ENCODE measurements at places on chromosomes 16 and 17.

- no peak overlapping the region for H3K4me3 ChIP-seq
- no peak for DNase-seq
- no peaks in the 10 kb centered on the region for H3K4me1 ChIP-seq
- no peak overlapping the region for H3K27ac ChIP-seq
- no peaks in the 10 kb centered on the region for H3K36me3 ChIP-seq
These were observed 26.5 kb upstream of the ALOX12 start for GRCh38 chr17:6969323-6969726.

DNA sequence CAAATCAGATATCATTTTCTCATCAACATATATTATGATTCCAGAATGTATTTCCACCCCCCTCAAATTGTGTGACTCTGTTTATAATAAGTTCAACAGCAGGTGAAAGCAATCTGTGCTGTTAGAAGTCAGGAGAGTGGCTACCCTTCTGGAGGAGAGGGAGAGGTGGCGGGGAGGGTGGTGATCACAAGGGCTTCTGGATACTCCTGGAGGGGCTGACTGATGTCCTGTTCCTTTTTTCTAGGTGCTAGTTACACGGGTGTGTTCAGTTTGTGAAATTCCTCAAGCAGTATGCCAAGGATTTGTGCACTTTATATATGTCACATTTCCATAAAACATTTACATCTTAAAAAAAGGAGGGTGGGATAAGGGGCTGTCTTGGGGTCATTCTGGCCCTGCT lies 119.1 kb downstream of the IRF8 start:
- H3K36me3 ChIP-seq = no peaks in the 10 kb centered on the region
- no peak overlapping the region for H3K27ac ChIP-seq
- no peak for DNase-seq

GRCh38 chr17:79125503-79125902 lies 50.9 kb downstream of the ENGASE start:
- no peak overlapping the region for H3K27ac ChIP-seq
- DNase-seq = no peak
- no peaks in the 10 kb centered on the region for H3K27me3 ChIP-seq

- H3K27ac ChIP-seq = no peak overlapping the region
- H3K4me3 ChIP-seq = no peak overlapping the region
- H3K27me3 ChIP-seq = no peaks in the 10 kb centered on the region
- DNase-seq = no peak
These were observed 691 bp upstream of the TMEM98 start for GRCh38 chr17:32927201-32927723.

- DNase-seq = no peak
- no peak overlapping the region for H3K4me3 ChIP-seq
These were observed 50.7 kb upstream of the TNRC6C start for GRCh38 chr17:77907497-77908461.

DNA sequence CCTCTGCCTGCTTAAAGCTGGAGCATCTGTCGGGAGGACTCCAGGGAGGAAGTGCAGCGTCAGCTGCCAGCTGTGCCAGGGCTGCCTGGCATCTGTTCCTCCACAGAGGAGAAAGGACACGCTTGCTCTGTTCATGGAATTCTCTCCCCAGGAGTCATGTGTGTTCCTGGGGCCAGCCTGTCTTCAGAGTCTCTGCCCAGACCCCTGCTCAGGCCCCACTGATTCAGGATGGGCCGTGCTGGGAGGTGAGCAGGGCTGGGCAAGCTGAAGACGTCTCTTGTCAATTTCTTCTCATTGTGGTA lies 24.2 kb downstream of the CRISPLD2 start:
- no peak overlapping the region for H3K4me3 ChIP-seq
- no peaks in the 10 kb centered on the region for H3K4me1 ChIP-seq
- H3K27ac ChIP-seq = no peak overlapping the region
- H3K27me3 ChIP-seq = no peaks in the 10 kb centered on the region
- DNase-seq = no peak

GRCh38 chr17:28940675-28941074 lies 10.6 kb downstream of the PHF12 start:
- peaks cover 10% of the 10 kb centered on the region for H3K36me3 ChIP-seq
- no peak for DNase-seq
- H3K27me3 ChIP-seq = no peaks in the 10 kb centered on the region
- peak overlapping the region; percentile 4 for H3K27ac ChIP-seq
- no peak overlapping the region for H3K4me3 ChIP-seq

DNA sequence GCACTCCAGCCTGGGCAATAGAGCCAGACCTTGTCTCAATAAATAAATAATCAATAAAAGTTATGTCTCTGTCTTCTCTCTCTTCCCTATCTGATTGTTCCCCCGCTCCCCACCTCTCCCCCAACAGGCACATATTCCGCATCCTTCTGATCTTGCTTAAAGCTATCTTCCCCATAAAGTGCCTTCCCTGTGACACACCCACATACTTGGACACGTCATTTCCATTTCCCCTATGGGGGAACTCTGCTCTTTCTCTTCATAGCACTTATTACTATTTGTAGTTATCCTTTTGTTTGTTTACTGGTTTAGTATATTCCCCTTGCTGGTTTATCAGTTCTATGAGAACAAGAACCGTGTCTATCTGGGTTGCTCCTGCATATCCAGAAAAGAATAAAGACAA lies 14.9 kb downstream of the MYO1D start:
- no peak overlapping the region for H3K27ac ChIP-seq
- no peak overlapping the region for H3K4me3 ChIP-seq
- H3K4me1 ChIP-seq = no peaks in the 10 kb centered on the region

DNA sequence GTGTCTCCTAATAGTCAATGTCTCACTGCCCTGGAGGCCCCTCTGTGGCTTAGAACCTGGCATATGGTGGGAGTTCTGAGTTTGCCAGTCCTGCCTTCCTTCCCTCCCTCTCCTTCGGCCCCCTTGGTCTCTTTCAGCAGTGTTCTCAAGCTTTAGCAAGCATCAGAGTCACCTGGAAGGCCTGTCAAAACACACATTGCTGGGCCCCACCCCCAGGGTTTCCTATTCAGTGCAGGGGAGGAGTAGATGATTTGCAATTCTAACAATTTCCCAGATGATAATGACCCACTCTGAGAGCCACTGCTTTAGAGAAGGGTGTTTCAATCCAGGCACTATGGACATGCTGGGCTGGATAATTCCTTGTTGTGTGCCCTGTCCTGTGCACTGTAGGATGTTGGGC lies 26.4 kb upstream of the TMEM220 start:
- no peaks in the 10 kb centered on the region for H3K36me3 ChIP-seq
- H3K27ac ChIP-seq = no peak overlapping the region
- no peak for DNase-seq
- no peaks in the 10 kb centered on the region for H3K4me1 ChIP-seq

DNA sequence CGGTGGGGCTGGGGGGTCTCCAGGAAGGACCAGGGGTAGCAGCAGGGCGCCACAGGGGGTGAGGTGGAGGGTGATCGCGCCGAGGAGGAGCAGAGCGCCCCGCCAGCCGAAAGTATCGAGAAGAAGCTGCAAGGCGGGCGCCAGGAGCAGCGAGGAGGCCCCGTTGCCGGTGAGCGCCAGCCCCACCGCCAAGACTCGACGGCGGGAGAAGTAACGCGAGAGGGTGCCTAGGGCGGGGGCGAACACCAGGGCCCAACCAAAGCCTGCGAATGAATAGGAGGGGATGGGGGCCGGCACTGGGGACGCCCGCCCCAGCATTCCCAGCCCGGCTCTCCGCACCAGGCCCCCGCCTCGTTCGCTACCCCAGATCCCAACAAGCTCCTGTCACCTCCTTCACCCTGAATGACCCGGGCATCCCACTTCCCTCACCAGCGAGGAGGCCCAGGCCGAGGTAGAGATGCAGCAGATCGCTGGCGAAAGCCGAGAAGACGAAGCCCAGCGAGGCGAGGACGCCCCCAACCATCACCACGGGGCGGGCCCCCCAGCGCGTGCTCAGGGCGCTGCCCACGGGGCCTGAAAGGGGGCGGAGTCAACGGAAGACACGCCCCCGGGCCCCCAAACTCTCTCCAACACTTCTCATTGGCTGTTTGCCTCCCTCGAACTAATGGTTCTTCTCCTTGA lies 1.3 kb downstream of the SLC16A11 start:
- peaks cover 27% of the 10 kb centered on the region for H3K4me1 ChIP-seq
- peak overlapping the region; percentile 68 for H3K4me3 ChIP-seq
- peak overlapping the region; percentile 78 for H3K27ac ChIP-seq
- H3K27me3 ChIP-seq = no peaks in the 10 kb centered on the region
- DNase-seq = peak; percentile 61

GRCh38 chr17:8828517-8828875 lies 29.3 kb upstream of the MFSD6L start:
- DNase-seq = no peak
- H3K27ac ChIP-seq = no peak overlapping the region
- no peaks in the 10 kb centered on the region for H3K36me3 ChIP-seq
- H3K27me3 ChIP-seq = no peaks in the 10 kb centered on the region

DNA sequence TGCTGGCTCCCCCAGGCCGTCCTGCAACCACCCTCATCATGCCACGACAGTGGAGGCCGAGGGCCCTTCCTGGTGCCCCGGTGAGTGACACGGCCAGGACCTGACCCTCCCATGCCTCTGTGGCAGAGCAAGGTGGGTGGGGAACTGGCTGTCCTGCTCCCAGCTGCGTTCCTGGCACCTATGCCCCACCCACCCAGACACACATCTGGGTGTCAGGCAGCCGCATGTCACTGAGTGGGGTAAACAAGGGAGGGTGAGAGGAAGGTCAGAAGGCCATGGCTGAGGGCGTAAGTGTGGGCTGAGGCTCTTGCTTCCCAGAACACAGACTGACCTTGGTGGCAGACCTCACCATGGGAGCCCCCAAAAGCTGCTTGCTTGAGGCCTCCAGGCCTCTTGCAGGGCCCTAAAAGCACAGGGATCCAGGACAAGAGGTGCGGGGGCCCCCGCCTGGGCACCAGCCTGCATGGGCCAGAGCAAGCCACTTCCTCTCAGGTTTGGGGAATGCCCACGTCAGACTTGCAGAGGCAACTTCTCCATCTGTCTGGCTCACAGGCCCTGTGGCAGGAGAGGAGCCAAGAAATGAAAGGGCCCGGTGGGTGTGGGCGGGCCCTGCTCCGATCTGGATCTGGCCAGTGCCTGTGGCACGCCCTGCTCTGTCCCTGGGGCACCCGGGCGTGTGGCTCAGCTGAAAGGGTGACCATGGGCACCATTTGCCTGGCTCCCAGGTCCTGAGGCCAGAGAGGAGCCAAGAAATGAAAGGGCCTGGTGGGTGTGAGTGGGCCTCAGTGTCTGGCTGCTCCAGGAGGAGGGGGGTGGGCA lies 3.9 kb upstream of the CCDC57 start:
- peaks cover 28% of the 10 kb centered on the region for H3K4me1 ChIP-seq
- no peak overlapping the region for H3K27ac ChIP-seq
- H3K27me3 ChIP-seq = no peaks in the 10 kb centered on the region
- peak; percentile 52 for DNase-seq

GRCh38 chr16:667113-667779 lies 686 bp upstream of the RHOT2 start:
- H3K4me1 ChIP-seq = peaks cover 9% of the 10 kb centered on the region
- DNase-seq = no peak
- peaks cover 3% of the 10 kb centered on the region for H3K36me3 ChIP-seq
- H3K27ac ChIP-seq = peak overlapping the region; percentile 75
- no peaks in the 10 kb centered on the region for H3K27me3 ChIP-seq
- H3K4me3 ChIP-seq = peak overlapping the region; percentile 42

DNA sequence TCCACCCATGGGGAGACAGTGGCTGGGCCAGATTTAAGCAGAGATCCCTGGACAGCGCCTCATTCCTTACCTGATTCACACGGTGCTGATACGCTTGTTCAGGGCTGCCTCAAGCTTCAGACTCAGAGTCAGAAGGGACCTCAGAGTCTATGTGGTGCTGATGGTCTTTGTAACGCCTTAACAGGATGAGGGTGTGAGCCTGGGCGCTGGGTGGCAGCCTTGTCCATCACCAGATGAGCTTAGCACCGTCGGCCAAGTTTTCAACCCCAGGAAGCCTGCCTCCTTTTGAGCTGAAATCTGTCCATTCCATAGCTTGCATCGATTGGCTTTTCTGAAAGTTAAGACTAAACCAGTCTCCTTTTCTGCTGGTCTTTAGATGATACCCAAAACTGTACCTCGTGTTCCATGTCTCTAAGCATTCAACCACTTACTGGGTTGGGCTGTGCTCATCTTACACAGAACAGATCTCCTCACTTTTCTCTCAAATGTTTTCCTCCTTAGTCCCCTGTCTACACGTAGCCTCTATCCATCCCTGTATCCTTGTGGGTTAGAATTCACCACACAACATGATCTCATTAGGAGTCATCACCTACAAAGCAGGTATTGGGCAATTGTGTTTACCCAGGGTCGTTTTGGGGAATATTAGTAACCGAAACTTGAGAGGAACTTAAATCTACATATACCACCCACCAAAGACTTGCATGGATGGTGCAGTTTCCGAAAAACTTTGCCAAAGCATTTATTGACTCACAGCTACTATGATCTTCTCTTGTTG lies 573.4 kb downstream of the CDH13 start:
- DNase-seq = no peak
- H3K27ac ChIP-seq = no peak overlapping the region
- no peaks in the 10 kb centered on the region for H3K36me3 ChIP-seq
- no peaks in the 10 kb centered on the region for H3K4me1 ChIP-seq
- no peaks in the 10 kb centered on the region for H3K27me3 ChIP-seq
- H3K4me3 ChIP-seq = no peak overlapping the region

GRCh38 chr16:51034481-51035109 lies 116.5 kb downstream of the SALL1 start:
- H3K27me3 ChIP-seq = no peaks in the 10 kb centered on the region
- DNase-seq = no peak
- no peak overlapping the region for H3K27ac ChIP-seq
- no peaks in the 10 kb centered on the region for H3K36me3 ChIP-seq
- H3K4me1 ChIP-seq = no peaks in the 10 kb centered on the region

- peaks cover 2% of the 10 kb centered on the region for H3K4me1 ChIP-seq
- no peak overlapping the region for H3K4me3 ChIP-seq
These were observed 12.4 kb downstream of the COL1A1 start for GRCh38 chr17:50188921-50189549.

- peak overlapping the region; percentile 67 for H3K27ac ChIP-seq
- H3K4me3 ChIP-seq = peak overlapping the region; percentile 71
- DNase-seq = no peak
- no peaks in the 10 kb centered on the region for H3K36me3 ChIP-seq
These were observed 592 bp downstream of the GCSH start for GRCh38 chr16:81095653-81095952.
